Stimulated activated CD8-positive, alpha-beta memory T cell treated with anti-CD3 and anti-CD28 coated beads, Interleukin-15, amount 100 ng/mL, for 24 hours (primary cell): ENCODE measurements at places on chromosomes 2 and 18.

GRCh38 chr18:7568426-7568825 lies 1.3 kb downstream of the PTPRM start:
- no peak for DNase-seq

DNA sequence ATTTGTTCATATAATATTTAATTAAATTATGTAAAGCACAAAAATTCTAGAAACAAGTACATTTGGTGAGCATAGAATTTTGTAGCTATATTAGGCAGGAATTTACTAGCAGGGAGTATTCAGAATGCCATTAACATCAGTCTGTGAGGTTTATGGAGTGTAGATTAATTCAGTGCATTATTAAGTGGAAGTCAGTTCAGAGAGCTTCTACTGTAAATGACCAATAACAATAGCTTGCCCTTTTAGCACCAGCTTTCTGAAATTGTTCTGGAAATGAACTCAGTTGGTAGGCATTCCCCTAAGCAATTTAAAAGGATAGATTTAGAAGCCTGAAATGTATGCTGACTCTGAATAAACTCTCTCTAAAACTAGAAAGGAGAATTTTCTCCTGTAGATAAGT lies 208.2 kb upstream of the CNTNAP5 start:
- DNase-seq: no peak

- DNase-seq: no peak
Measured at GRCh38 chr2:216142540-216142939, 33.4 kb downstream of the XRCC5 start.

- DNase-seq: no peak
Measured at GRCh38 chr2:42132191-42132965, 36.8 kb upstream of the EML4 start.

DNA sequence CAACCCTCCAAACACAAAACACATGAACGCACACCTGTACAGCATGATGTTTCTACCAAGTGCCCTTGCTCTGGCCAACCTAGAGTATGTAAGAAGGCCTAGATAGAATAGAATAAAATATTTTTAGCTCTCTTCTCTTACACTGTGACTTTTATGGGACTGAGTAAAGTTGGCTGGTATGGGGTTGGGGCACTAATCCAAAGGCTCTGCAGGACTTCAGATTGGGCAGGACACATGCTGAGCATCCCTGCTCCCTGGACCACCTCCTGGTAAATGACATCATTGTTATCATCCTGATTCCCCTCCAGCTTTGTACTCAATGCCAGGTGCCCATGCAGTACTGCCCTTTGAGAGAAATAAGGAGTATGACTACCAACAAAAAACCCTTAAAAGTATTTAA lies 322.2 kb downstream of the SLC8A1 start:
- DNase-seq: no peak

DNA sequence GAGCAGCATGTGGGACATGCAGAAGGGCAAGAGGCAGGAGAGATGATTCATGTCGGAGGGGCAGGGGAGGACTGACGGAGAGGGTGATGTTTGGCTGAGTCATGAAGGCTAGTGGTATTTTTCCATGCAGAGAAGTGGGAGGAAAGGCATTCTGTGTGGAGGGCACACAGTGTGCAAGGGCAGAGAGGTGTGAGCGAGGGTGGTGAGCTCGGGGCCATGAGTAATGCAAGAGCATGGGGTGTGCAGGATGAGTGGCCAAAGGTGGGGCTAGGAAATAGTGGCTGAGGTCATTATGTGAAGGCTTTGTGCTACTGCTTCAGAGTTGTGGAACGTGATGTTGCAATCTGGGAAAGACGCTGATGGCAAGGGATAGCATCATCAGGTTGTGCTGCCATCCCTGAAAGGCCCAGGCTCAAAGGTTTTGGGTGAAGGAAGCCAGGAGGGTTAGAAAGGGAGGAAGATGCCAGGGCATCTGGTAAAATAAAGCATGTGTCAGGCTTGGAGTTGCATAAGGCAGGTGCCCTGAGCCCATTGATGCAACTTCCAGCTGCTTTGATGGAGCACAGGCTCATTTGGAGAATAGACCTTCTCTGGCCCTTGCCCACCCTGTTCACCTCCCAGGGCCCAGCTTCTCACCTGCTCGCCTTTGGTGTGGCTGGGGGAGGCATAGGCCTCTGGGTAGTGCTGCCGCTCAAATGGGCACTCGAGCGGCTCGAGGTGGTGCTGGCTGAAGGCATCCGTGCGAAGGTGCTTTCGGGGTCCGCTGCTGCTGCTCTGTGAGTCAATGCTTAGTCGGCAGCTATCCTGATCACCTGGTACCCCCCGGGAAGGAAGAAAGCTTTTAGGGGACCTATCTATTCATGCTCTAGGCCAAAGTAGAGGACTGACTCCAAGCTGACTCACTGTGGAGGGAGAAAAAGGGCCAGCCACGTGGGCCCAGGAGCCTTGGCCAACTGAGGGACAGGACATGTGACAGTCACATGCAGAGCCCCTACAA lies 37.5 kb downstream of the PAX8 start:
- no peak for DNase-seq

DNA sequence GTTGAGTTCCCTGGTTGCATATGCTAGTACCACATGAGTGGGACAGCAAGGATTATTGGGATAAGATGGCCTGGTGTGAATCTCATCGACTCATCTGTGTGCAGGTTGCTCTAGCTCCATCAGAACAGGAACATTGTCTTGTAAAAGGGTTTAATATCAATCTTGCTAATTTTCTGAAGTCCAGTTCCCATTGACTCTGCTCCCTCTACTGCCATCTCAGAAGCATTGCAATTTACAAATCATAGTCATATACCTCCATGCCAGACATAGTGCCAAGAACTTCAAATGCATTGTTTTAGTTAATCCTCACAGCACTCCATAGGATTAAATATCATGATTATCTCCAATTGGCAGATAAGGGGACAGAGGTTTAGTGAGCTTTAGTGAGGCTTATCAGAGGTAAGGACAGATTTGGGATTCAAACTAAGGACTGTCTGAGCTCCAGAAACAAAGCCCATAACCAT lies 4.8 kb upstream of the STAT4 start:
- no peak for DNase-seq

DNA sequence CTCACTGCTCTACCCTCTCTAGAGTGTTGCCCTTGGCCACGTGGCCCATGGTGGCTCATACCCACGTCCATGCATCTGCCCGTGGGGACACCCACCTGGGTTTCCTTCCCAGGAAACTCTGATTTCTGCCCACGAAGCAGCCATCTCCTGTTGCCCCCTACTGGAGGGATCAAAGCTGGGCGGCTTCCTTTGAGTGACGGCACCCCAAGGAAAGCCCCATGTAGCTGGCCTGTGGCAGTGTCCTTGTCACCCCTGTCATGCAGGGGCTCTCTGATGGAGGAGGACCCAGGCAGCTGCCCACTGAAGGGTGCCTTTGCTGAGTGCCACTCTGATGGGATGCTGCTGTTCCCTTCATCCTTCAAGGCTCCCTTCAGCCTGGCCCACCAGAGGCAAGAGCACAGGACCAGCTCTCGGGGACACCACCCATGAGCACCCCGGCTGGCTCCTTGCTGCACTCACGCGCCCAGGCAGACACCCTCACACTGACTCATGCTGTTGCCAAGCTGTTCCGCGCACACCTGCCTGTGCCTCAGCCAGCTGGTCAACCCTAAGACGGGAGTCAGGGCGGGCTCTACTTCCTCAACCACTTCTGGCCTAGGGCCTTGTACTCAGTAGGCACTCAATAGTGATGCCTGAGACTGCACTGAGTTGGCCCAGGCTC lies 101.1 kb downstream of the CTIF start:
- no peak for DNase-seq

- DNase-seq: no peak
Measured at GRCh38 chr2:41892476-41892875, 155.3 kb upstream of the PKDCC start.

DNA sequence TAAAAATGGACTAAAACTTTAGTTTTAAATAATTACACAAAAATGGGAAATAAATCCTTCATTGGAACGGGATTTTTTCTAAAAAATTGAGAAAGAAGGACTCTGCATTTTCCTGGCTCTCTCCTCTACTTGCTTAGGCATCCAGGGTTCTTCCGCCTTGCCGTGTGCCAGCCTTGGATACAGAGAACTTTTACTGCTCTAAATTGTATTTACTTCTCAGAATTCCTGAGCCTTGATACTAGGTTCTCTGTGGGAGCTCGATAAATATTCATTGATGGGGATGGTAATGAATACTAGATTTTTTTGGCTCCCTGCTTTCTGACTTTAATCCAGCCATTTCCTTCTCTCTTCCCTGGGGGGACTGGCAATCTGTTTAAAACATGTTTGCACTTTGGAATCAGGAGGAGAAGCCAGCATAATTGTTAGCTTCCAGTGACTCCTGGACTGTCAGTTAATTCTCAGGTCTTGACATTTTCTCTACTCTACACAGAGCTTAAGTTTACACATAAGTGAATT lies 746.1 kb upstream of the LRRTM1 start:
- no peak for DNase-seq

GRCh38 chr2:196040218-196040617 lies 28.4 kb downstream of the DNAH7 start:
- DNase-seq: no peak

DNA sequence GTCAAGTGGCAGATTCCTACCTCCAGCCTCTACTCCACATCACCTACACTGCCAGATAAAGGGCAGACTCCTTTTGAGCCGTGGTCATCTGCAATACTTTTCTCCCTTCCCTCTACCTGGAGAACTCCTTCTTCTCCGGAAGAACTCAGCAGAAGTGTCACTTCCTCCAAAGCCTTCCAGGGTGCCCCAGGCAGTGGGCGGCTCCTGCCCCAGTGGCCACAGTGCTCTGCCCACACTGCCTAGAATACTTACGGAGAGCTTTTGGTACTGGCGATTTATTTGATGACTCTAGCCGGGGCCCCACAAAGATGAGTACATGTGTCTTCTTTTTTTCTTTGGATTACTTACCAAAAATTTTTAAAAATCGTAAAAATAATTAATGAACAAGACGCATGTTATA lies 39.7 kb downstream of the FOSL2 start:
- no peak for DNase-seq

DNA sequence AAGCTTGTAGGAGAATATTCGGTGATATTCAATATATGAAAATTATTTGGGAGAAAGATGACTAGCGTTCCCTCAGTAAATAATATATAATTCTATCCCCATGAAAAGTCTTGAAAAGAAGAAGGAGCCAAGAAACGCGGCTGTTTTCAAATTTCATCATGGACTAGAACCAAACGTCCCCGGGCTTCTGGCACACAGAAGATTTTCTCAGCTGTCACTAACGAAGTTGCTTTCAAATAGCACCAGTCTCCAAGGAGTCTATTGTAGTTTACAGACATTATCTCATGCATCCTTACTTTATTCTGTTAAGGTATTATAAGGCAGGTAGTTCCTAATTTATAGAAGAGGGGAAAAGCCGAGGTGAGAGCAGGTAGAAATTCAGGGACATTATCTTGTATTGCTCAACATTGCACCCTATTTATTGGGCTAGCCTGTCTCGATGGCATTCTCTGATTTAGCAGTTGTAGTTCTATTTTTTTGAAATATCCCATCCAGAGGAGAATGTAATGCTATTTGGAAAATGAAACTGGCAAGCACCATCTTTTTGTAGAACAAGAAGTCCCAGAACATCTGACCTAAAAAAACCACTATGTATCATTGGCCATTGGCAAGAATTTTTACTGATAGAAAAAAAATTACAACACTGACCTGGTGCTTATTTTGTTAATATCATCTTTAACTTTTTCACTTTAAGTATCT lies 198.1 kb upstream of the RASGRP3 start:
- no peak for DNase-seq

DNA sequence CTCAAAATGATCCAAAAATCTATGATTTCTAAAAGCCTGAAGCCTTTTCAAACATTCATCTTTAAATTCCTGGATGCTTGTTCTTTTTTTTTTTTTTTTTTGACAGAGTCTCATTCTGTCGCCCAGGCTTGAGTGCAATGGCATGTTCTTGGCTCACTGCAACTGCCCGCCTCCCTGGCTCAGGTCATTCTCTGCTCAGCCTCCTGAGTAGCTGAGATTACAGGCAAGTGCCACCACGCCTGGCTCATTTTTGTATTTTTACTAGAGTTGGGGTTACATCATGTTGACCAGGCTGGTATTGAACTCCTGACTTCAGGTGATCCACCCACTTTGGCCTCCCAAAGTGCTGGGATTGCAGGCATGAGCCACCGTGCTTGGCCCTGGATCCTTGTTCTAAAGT lies 649.5 kb downstream of the XIRP2 start:
- DNase-seq: no peak

DNA sequence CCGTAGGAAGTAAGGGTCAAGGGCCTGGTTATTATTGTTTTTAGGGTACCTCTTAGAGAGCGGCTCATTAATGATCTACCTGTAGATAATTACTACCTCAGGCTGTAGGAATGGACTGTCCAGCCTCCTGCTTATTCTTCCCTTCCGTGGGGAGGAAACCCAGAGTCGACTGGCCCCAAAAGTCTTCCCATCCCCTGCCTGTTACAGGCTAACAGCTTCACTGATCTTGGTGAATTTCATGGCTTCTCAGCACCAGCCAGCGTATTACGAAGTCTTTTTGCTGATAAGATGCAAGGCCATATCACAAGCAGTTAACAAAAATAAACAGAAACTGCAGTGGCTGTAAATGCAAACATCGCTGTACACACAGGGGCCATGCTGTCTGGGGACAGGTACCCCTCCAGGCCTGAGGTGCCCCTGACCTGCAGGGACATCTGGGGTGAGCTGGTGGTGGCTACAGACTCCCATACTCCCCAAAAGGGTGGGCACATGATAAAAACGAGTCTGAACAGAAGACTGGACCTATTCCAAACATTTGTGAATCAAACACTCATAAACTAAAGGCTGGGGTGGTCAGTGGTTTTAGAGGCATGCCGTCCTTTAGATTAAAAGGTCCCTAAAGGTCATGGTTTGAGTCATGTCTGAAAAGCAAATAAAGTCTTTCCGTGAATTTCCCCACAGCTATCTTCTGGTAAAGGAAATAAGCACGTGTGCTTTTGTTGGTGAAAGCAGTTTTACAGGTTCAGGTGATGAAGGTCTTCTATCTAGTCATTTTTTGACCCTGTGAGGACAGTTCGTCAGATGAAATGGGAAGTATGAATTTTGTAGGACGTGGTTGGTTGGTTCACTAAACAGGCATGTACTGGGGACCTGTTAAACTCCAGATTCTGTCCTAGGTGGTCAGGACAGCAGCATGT lies 36.7 kb downstream of the TTC39C start:
- DNase-seq: no peak

GRCh38 chr2:17765398-17765797 lies 11.5 kb downstream of the GEN1 start:
- no peak for DNase-seq

DNA sequence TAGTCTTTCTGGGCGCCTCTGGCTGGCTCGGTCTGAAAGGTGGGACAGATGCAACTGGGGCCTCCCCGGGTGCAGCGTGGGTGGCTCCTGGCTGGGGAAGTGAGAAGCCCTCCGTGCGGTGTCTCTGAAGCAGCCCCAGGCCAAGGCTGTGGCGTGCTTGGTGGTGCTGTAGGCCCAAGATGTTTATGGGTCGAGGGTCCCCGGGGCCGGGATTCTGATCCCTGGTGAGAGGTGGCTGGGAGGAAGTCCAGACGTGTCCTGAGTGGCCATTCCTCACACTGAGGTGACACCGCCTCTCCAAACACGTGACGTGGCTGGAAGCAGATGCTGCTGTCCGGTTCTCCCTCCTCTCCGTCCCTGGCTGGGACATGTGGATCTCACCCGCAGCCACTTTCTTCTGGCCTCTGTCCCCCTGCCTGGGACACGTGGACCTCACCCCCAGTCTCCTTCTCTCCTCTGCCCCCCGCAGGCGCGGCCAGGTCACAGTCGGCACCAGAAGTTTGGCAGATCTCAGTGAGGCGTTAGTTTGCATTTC lies 12.6 kb downstream of the RTP5 start:
- DNase-seq: peak; percentile 32
